ENCODE measurements at places on chromosomes 4 and X. TPM values are rescaled to one million over a fixed set of nuclear protein-coding genes. Genes with fewer than 3 reads are reported as not detected.
A peak's percentile ranks its signal among the peaks of the same experiment; 100 is the strongest.

GRCh38 chr4:189498457-189498856, 442.2 kb upstream of the FRG1 start:
- H3K4me1 ChIP-seq, result no peaks in the 10 kb centered on the region
- DNase-seq, result no peak
- H3K4me3 ChIP-seq, result no peak overlapping the region

DNA sequence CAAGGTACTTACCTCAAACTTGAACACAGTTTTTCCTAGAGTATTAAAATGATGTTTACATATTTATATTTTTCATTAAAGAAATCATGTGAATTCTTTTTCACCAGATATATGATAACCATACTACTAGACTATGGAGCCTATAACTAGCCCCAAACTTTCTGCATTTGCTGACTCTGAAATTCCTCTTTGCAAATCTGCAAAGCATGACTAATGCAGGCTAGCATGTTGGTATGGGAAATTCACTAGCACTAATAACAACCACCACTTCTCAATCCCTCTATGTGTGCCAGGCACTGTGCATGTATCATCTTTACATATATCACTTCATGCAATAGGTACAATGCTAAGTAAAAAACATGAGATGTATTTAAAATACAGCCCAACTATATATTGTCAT, 51.1 kb downstream of the SLC10A7 start:
- no peak overlapping the region for H3K27ac ChIP-seq
- H3K27me3 ChIP-seq, result no peaks in the 10 kb centered on the region
- DNase-seq, result no peak
- peaks cover 6% of the 10 kb centered on the region for H3K36me3 ChIP-seq
- peaks cover 5% of the 10 kb centered on the region for H3K4me1 ChIP-seq

DNA sequence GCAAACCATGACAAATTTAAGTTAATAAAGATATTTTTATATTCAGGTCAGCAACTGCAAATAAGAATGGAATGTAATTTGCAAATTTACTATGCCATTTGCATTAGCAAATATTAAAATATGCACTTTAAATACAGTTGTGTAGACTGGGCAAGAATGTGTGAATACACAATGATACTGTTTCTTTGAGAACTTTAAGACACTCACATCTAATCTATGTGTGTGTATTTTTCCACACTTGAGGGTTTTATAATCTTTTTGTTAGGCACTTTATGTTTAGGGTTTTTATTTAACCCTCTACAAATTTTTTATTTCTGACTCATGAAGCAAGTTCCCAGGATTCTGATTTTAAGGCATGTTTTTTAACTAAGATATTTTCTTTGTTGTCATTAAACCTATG, 23.9 kb upstream of the NDNF start:
- H3K4me1 ChIP-seq, result no peaks in the 10 kb centered on the region
- no peaks in the 10 kb centered on the region for H3K36me3 ChIP-seq
- no peak overlapping the region for H3K4me3 ChIP-seq
- H3K27ac ChIP-seq, result no peak overlapping the region
- no peak for DNase-seq

Gene ZCCHC12
- not detected for total RNA-seq

- no peaks in the 10 kb centered on the region for H3K36me3 ChIP-seq
- no peak overlapping the region for H3K4me3 ChIP-seq
- no peak for DNase-seq
- no peaks in the 10 kb centered on the region for H3K4me1 ChIP-seq
Measured at GRCh38 chrX:23631136-23631535, 36.2 kb upstream of the PRDX4 start.

- H3K4me1 ChIP-seq, result no peaks in the 10 kb centered on the region
- no peaks in the 10 kb centered on the region for H3K36me3 ChIP-seq
- no peak overlapping the region for H3K27ac ChIP-seq
- DNase-seq, result no peak
Measured at GRCh38 chr4:74189331-74190043, 31.6 kb downstream of the MTHFD2L start.

- H3K4me1 ChIP-seq, result peaks cover 25% of the 10 kb centered on the region
- H3K27me3 ChIP-seq, result peaks cover 39% of the 10 kb centered on the region
- H3K27ac ChIP-seq, result no peak overlapping the region
- no peaks in the 10 kb centered on the region for H3K36me3 ChIP-seq
Measured at GRCh38 chr4:140046543-140046942, 107.4 kb downstream of the MAML3 start.

Gene MAGT1
- 44.4 TPM for total RNA-seq

Gene MAGEA1
- total RNA-seq, result not detected

Gene SLC6A14
- total RNA-seq, result not detected

GRCh38 chr4:25608644-25609043, 47.0 kb upstream of the SLC34A2 start:
- no peaks in the 10 kb centered on the region for H3K27me3 ChIP-seq
- no peaks in the 10 kb centered on the region for H3K36me3 ChIP-seq
- no peak overlapping the region for H3K4me3 ChIP-seq

- H3K4me3 ChIP-seq, result no peak overlapping the region
- no peak overlapping the region for H3K27ac ChIP-seq
- H3K4me1 ChIP-seq, result peaks cover 3% of the 10 kb centered on the region
- DNase-seq, result no peak
- H3K36me3 ChIP-seq, result peaks cover 1% of the 10 kb centered on the region
Measured at GRCh38 chrX:118698516-118699170, 28.8 kb upstream of the IL13RA1 start.

- peak overlapping the region; percentile 100 for H3K4me3 ChIP-seq
- peaks cover 43% of the 10 kb centered on the region for H3K4me1 ChIP-seq
- H3K27ac ChIP-seq, result peak overlapping the region; percentile 33
Measured at GRCh38 chr4:169622566-169622965, 2.2 kb downstream of the CLCN3 start.
